HFF-Myc (cell line): ENCODE measurements at places on chromosomes 7 and 10.

GRCh38 chr7:134701272-134701671 lies 54.6 kb downstream of the BPGM start:
- DNase-seq: no peak

GRCh38 chr10:368579-369220 lies 233.4 kb downstream of the ZMYND11 start:
- DNase-seq: no peak

GRCh38 chr10:127892743-127893142 lies at the start of gene CLRN3:
TSS of gene CLRN3 (minus strand) at chr10:127892941. CDS start at chr10:127892784, 157 bp downstream.
- no peak for DNase-seq

GRCh38 chr7:143288836-143289235 lies 685 bp downstream of the CASP2 start:
- no peak for DNase-seq

GRCh38 chr10:24617771-24618396 lies 105.8 kb downstream of the ARHGAP21 start:
- DNase-seq: peak; percentile 52

DNA sequence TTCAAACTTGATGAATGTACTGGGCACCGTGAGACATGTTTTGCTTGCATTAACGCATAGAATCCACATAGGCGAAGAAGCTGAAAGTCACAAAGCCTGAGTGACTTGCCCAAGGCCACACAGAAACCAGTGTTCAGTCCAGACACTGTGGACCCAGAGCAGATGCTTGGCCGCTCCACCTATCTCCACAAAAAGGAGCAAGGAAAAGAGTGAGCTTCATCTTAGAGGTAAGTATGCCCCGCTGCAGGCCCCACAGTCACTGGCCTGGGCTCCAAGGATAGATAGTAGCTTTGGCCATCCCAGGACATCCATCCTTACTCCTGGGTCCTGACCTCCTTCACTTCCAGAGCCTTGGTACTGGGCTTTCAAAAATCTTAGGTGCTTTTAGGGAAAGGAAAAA lies 60.1 kb upstream of the SAMD8 start:
- DNase-seq: no peak

DNA sequence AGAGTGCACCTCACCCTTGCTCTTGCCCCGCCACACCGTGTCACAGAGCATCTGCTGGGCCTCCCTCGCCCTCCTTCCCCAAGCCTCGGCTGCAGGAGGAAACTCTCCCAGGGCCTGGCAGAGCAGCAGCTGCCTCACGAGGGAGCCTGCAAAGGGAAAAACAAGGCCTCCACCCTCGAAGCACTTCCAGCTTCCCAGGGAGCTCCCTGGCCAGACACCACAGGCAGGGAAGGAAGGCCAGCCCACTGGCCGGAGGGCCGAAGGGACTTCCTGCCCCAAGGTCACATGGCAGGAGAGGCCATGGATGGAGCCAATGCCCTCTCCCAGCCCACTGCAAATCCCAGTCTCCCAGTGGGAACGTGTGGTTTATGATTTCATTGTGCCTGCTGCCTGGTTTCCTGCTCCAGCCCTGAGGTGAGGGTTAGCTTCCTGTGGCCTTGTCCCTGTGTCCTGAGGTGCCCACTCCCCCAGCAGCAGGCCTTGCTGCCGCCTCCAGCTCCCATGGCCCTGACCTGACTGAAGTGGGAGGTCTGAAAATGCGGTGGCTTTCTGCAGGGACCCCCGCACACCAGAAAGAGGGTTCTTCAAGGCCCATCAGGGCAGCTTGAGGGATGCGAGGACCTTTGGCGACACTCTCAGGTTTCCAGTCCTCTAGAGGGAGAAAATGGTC lies 100.5 kb upstream of the PPIF start:
- DNase-seq: no peak
